ENCODE measurements at places on chromosomes 3 and 15.

DNA sequence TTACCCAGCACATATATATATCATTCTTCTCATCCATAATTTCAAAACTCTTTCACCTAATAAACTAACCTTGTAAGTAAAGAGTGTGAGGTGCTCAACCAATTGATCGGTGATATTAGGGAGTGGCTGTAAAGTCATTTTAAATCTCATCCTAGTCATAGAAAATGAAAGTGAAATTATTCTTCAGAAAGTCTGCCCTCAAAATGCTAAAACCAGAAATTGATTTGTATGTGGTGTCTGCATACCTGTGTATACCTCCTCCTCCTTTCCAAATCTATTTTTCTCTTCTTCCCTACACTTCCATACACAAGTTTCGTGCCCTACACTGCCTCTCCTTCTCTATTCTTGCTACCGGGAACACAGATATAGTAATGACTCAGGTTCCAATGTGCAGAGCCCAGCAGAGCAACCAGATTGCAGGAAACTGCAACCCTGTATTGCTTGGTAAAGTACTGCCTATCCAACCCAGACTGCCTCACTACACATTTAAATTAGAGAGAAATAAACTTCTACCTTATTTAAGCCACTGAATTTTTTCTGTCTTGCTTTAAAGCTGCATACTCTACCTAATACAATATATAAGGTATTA, 7.4 kb upstream of the TBC1D5 start:
- no peak for DNase-seq

- DNase-seq: no peak
Observed at GRCh38 chr3:72151465-72152238, 366.7 kb upstream of the PROK2 start.

GRCh38 chr15:65801229-65801805, 9.2 kb upstream of the DENND4A start:
- no peak for DNase-seq

DNA sequence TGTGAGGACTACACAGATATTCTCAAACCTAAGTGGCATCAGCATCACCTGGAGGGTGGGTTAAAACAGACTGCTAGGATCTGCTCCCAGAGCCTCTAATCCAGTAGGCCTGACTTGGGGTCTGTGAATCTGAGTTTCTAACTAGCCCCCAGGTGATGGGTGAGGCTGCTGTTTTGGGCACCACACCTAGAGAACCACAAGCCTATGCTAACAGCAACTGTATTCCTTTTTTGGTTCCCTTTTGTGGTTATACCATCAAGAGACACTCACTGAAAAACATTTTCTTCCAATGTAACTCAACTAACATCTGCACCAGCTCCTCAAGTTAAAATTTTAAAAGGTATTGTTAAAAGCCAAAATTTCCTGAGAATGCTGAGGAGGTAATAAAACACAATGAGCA, 16.0 kb downstream of the WDR82 start:
- DNase-seq: no peak

GRCh38 chr3:10941972-10942371, 50.6 kb upstream of the SLC6A1 start:
- no peak for DNase-seq

- no peak for DNase-seq
Observed at GRCh38 chr3:153657046-153657445, 464.1 kb upstream of the ARHGEF26 start.

- no peak for DNase-seq
Observed at GRCh38 chr15:47460795-47461573, 256.3 kb upstream of the SEMA6D start.

- no peak for DNase-seq
Observed at GRCh38 chr15:45347033-45347432, 31.3 kb downstream of the GATM start.

- DNase-seq: no peak
Observed at GRCh38 chr15:61044723-61045122, 184.4 kb downstream of the RORA start.

GRCh38 chr3:188663839-188664238, 507.9 kb upstream of the TPRG1 start:
- no peak for DNase-seq

DNA sequence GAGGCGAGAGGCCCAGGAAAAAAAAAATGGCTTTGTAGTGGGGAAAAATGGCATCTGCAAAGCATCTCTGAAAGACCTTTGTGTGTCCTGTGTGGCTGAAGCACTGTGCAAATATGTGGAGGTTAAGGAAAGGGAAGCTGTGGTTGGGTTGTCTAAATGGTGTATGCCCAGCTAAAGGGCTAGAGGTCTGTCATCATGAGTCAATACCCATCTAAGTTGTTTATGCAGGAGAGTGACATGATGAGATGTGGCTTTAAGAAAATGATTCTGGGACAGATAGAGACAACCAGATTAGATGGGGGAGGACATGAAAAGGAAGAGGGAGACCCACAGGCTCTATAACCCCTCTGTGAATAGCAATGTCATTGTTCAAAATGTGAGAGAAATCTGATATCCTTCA, 280.7 kb downstream of the MFSD1 start:
- no peak for DNase-seq
